ENCODE measurements at places on chromosomes 11 and 22.

- DNase-seq = no peak
Measured at GRCh38 chr22:27628891-27629631, 172.5 kb downstream of the MN1 start.

DNA sequence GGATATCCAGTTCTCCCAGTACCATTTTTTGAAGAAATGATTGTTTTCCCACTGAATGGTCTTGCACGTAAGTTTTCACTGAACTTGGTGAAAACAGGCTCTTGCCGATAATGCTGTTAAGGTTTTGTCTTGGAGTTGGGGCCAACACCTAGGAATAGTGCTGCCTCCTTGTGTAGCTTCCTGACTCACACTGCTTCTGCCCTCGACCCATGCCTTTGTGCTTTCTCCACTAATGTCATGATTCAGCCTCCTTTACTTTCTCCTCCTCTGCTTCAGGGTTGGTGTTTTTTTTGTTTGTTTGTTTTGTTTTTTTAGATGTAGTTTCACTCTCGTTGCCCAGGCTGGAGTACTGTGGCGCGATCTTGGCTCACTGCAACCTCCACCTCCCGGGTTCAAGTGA lies 30.2 kb downstream of the SLC5A1 start:
- no peak for DNase-seq

GRCh38 chr11:78205256-78205655 lies 16.5 kb downstream of the USP35 start:
- DNase-seq = no peak

DNA sequence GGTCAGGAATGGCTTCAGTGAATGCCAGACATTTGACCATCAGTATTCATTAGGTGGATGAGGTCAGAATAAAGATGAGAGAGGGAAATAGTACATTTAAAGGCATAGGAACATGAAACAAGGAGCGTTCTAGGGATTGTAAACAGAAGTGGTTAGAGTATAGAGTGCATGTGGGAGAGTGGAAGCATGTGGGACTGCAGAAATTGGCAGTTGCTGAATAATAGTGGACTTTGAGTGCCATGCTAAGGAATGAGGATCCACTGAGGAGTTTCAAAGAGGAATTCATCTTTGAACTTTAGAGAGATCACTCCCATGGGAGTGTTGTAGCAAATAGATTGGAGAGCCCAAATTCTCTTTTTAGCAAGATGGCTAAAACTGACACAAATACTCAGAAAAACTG lies 7.9 kb downstream of the RNF169 start:
- no peak for DNase-seq

DNA sequence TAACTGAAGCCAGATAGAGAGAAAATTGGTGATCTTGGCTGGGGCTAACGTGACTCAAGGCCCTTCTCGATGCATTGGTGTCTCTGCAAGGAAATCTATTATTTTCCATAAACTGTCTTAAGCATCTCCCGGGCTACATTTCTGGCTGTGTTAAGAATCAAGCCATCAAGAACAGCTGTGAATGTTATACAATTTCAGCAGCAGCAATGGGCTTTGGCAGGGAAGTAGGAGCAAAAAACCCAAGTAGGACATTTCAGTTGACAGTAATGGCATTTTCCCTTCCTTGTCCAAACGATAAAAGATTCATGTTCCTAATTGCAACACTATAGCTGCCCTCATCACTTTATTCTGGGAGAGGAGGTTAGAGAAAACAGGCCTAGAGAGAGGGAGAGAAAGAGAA lies 335.0 kb downstream of the CADM1 start:
- DNase-seq = no peak

- no peak for DNase-seq
Measured at GRCh38 chr22:22929381-22930221, 42.0 kb downstream of the IGLL5 start.
